ENCODE measurements at places on chromosomes 12 and 14.

DNA sequence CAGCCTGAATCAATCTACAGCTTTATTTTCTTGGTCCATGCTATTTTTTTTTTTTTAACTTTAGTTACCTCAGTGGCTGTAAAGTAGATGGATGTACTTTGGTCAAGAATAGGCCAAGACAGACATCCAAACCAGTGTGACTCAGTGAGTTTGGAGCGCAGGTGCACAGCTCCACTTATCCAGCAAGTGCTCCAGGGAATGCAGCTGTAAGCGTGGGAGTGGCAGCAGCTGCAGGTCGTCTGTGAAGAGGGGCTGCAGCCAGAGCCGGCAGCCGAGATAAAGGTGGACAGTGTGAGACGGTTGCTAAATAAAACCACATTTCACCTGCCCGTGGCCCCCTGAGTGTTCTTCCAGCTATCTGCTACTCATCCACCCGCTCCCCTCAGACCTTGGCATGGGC is 1018.7 kb downstream of the AACS start:
- H3K27ac ChIP-seq = no peak overlapping the region
- DNase-seq = no peak
- H3K36me3 ChIP-seq = no peaks in the 10 kb centered on the region

DNA sequence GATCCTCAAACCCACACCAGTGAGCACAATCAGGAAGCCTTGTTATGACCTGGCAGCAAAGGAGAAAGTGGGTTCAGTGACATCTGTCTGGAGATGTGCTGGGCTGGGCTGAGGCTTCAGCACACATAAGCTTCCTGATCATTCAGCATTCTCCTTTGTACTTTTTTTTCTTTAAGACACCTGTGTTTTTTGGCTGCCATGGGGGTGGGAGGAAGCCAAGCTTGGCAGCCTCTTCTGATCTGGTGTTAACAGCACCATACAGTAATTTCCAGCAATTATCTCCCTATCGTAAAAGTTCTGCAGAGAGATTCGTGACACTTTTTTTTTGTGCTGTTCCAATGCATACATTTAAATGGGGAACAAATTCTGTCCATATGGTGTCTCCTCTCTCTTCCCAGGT is 38.9 kb upstream of the RASSF3 start:
- no peak overlapping the region for H3K4me3 ChIP-seq
- DNase-seq = peak; percentile 28
- no peaks in the 10 kb centered on the region for H3K27me3 ChIP-seq
- no peak overlapping the region for H3K27ac ChIP-seq
- H3K4me1 ChIP-seq = peaks cover 8% of the 10 kb centered on the region

DNA sequence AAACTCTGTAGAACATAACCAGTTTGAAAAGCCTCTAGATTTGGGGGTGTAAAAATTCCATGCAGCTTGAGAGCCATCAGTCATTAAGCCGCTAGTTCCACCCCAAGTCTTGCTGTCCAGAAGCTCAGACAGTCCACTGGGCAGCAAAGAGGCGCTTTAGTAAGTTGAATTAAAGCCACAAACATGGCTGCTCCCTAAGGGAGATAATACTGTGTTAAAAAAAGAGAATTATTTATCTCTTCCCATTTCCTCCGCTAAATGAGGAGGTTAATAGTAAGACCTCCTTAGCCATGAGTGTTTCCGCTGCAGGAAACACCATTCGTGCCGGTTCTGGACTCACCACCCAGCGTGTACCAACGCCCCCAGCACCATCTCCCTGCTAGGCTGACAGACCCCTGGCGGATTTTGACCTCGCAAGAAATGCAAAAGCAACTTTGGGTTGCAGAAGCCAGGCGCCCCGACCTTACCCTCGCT is 536 bp downstream of the TM7SF3 start:
- H3K27me3 ChIP-seq = no peaks in the 10 kb centered on the region
- H3K4me1 ChIP-seq = peaks cover 8% of the 10 kb centered on the region
- H3K36me3 ChIP-seq = no peaks in the 10 kb centered on the region
- H3K4me3 ChIP-seq = peak overlapping the region; percentile 80
- H3K27ac ChIP-seq = peak overlapping the region; percentile 90

DNA sequence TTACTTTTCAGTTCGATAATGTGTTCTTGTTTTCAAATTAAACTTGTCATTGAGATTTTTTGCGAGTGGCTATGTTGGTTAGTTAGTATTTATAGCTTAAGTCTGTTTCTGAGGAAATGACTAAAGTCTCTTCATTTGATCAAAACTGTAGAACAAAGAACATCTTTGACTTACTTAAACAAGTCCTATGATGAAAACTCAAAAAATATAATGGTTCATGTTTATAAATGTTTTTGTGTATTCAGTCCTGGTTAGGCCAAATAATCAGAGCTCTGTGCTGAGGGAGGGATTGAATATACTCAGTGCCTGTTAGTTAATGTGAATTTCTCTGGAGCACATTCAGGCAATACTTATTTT is 51.7 kb downstream of the PPFIBP1 start:
- no peak for DNase-seq
- H3K4me3 ChIP-seq = no peak overlapping the region
- no peaks in the 10 kb centered on the region for H3K27me3 ChIP-seq
- no peaks in the 10 kb centered on the region for H3K4me1 ChIP-seq
- H3K27ac ChIP-seq = no peak overlapping the region

- no peaks in the 10 kb centered on the region for H3K27me3 ChIP-seq
- DNase-seq = no peak
- no peak overlapping the region for H3K27ac ChIP-seq
- H3K4me1 ChIP-seq = no peaks in the 10 kb centered on the region
- no peak overlapping the region for H3K4me3 ChIP-seq
Measured at GRCh38 chr12:59619461-59620240, 23.8 kb downstream of the SLC16A7 start.

GRCh38 chr12:64229240-64229639 is 7.1 kb upstream of the KICS2 start:
- H3K27me3 ChIP-seq = no peaks in the 10 kb centered on the region
- DNase-seq = no peak
- H3K27ac ChIP-seq = no peak overlapping the region
- no peaks in the 10 kb centered on the region for H3K36me3 ChIP-seq

- no peaks in the 10 kb centered on the region for H3K36me3 ChIP-seq
- no peak overlapping the region for H3K4me3 ChIP-seq
- no peak for DNase-seq
- no peaks in the 10 kb centered on the region for H3K4me1 ChIP-seq
- no peaks in the 10 kb centered on the region for H3K27me3 ChIP-seq
Measured at GRCh38 chr12:93552427-93552826, 20.0 kb upstream of the SOCS2 start.

DNA sequence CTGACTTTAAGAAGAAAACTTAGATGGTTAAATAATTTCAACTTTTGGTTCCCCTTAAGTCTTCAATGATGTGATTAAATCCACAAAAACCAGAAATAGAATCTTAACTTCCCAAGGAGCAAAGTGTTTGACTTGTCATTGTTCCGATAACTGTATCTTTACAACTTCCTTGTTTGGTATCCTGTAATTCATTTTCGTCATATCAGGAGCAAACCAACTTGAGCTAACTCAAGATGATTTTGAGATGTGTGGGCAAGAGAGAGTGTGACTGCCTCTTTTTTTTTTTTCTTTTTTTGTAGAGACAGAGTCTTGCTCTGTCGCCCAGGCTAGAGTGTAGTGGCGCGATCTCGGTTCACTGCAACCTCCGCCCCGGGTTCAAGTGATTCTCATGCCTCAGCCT is 25.3 kb downstream of the DRAM1 start:
- H3K27ac ChIP-seq = peak overlapping the region; percentile 27
- H3K27me3 ChIP-seq = no peaks in the 10 kb centered on the region
- H3K4me1 ChIP-seq = no peaks in the 10 kb centered on the region
- no peaks in the 10 kb centered on the region for H3K36me3 ChIP-seq

GRCh38 chr12:78240827-78241226 is 410.1 kb downstream of the NAV3 start:
- H3K27me3 ChIP-seq = no peaks in the 10 kb centered on the region

DNA sequence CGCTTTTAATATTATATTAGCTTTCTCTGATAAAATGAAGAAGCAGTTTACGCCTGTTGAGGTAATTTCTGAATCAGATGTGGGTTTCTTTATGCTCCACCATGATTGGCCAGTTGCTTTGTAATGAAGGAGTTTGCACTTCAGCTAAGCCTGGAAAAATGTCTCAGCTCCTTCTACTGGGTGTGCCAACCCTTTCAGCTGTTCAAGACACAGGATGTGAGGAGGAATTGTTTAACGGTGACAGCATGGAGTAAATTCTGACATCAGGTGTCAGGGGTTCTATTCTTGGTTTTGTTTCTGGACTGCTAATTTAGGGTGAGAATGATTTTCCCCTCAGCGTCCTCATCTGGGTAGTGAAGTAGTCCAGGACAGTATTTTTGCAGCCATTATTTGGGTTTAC is 43.5 kb downstream of the FLRT2 start:
- no peak for DNase-seq
- no peak overlapping the region for H3K4me3 ChIP-seq

- no peak overlapping the region for H3K4me3 ChIP-seq
- no peak for DNase-seq
- no peaks in the 10 kb centered on the region for H3K36me3 ChIP-seq
- peaks cover 3% of the 10 kb centered on the region for H3K27me3 ChIP-seq
Measured at GRCh38 chr12:53845932-53846331, 92.7 kb upstream of the HOXC13 start.

GRCh38 chr14:102991376-102991775 is 66.0 kb downstream of the CDC42BPB start:
- H3K27me3 ChIP-seq = no peaks in the 10 kb centered on the region
- no peaks in the 10 kb centered on the region for H3K36me3 ChIP-seq
- no peaks in the 10 kb centered on the region for H3K4me1 ChIP-seq
- no peak for DNase-seq
- no peak overlapping the region for H3K27ac ChIP-seq

DNA sequence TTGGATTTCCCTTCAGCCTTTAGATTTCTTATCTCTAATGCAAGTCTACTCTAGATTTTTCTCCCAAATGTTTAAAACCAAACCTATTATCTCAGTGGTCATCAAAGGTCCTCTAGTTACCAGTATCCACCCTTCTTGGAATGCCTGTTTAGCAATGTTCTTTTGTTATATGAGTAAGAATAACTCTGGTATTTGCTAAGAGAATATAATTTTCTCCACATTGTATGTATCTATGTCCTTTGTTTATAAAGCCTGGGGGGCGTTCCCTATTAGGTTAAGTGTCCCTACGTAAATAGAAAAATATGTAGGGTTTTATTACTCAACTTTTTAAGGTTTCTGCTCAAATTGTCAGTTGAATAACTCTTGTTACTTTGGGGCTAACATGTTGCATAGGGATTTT is 27.3 kb downstream of the PPM1A start:
- H3K4me3 ChIP-seq = no peak overlapping the region
- H3K36me3 ChIP-seq = no peaks in the 10 kb centered on the region
- H3K27me3 ChIP-seq = no peaks in the 10 kb centered on the region
- no peak overlapping the region for H3K27ac ChIP-seq
- H3K4me1 ChIP-seq = no peaks in the 10 kb centered on the region
- no peak for DNase-seq

- DNase-seq = no peak
- H3K4me1 ChIP-seq = no peaks in the 10 kb centered on the region
- no peak overlapping the region for H3K27ac ChIP-seq
- H3K4me3 ChIP-seq = no peak overlapping the region
Measured at GRCh38 chr14:90626550-90626949, 189.7 kb downstream of the TTC7B start.

DNA sequence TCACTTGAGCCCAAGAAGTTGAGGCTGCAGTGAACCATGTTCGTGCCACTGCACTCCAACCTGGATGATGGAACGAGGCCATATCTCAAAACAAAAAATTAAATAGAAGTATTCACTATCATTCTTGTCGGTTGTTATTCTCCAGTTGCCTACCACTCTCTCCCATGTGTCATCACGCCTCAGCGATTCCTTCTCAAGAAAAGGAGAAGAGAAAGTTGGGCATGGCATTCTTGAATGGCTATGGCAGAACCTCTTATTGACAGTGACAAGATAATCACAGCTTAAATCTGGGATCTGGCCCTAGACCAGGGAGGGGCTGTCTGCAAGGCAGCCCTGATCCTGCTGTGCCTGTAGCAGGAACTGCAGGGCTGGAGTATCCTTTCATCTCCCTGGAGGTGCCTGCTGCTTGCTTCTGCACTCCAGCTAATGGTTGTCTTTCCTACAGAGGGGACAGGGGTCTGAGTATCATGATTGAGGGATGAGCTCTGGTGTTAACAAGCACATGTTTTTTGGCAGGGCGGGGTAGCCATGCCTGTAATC is 12.8 kb upstream of the MLEC start:
- no peaks in the 10 kb centered on the region for H3K27me3 ChIP-seq
- H3K4me3 ChIP-seq = no peak overlapping the region
- no peak overlapping the region for H3K27ac ChIP-seq

- DNase-seq = no peak
- no peaks in the 10 kb centered on the region for H3K27me3 ChIP-seq
- no peaks in the 10 kb centered on the region for H3K4me1 ChIP-seq
- no peaks in the 10 kb centered on the region for H3K36me3 ChIP-seq
- H3K27ac ChIP-seq = no peak overlapping the region
Measured at GRCh38 chr12:10170216-10170615, 1.7 kb downstream of the OLR1 start.

- H3K4me3 ChIP-seq = no peak overlapping the region
- no peak for DNase-seq
- no peak overlapping the region for H3K27ac ChIP-seq
- no peaks in the 10 kb centered on the region for H3K27me3 ChIP-seq
Measured at GRCh38 chr14:59247801-59248584, 59.5 kb downstream of the DAAM1 start.

DNA sequence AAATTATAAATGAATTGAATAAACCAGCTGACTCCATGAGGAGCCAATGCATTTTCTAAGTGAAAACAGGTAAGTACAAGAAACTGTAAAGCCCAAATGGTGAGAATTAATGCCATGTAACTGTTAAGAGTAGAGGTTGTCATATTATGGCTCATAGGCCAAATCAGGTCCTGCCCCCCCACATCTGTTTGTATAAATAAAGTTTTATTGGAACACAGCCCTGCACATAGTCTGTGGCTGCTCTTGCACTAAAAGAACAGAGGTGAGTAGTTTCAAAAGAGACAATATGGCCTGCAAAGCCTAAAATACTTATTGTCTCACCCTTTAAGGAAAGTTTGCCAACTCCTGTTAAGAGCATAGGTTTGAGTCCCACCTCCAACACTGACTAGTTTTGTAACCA is 140.5 kb upstream of the SRRM4 start:
- DNase-seq = no peak
- H3K36me3 ChIP-seq = no peaks in the 10 kb centered on the region
- no peak overlapping the region for H3K4me3 ChIP-seq
- no peaks in the 10 kb centered on the region for H3K27me3 ChIP-seq

DNA sequence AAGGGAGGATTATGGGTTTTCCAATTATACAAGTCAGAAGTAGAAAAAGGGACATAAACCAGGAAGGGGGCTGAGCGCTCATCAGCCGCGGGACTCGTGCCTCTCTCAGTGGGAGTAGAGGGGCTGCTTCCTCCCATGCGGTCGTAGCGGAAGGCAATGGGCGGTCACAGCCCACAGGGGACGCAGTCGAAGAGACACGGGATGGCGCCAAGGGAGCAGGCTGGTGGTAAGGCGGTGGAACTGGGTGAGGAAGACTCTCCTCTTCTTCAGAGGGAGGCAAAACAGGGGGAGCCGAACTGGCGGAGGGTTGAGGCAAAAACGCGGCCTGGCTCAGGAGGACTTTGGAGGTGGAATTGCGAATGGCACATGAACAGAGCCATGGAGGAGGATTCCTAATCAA is 677.7 kb downstream of the TMEM121 start:
- no peak overlapping the region for H3K27ac ChIP-seq
- no peaks in the 10 kb centered on the region for H3K4me1 ChIP-seq
- no peaks in the 10 kb centered on the region for H3K36me3 ChIP-seq
- no peaks in the 10 kb centered on the region for H3K27me3 ChIP-seq

GRCh38 chr14:25570483-25570882 is 520.5 kb upstream of the STXBP6 start:
- H3K4me1 ChIP-seq = no peaks in the 10 kb centered on the region
- no peaks in the 10 kb centered on the region for H3K27me3 ChIP-seq
- H3K27ac ChIP-seq = no peak overlapping the region
- no peaks in the 10 kb centered on the region for H3K36me3 ChIP-seq

Data from colonic mucosa (tissue), 4 donors.